Sigmoid colon (tissue), 7 donors: ENCODE measurements at places on chromosomes 3 and 15. TPM values are rescaled to one million over a fixed set of nuclear protein-coding genes. Genes with fewer than 3 reads are reported as not detected.

DNA sequence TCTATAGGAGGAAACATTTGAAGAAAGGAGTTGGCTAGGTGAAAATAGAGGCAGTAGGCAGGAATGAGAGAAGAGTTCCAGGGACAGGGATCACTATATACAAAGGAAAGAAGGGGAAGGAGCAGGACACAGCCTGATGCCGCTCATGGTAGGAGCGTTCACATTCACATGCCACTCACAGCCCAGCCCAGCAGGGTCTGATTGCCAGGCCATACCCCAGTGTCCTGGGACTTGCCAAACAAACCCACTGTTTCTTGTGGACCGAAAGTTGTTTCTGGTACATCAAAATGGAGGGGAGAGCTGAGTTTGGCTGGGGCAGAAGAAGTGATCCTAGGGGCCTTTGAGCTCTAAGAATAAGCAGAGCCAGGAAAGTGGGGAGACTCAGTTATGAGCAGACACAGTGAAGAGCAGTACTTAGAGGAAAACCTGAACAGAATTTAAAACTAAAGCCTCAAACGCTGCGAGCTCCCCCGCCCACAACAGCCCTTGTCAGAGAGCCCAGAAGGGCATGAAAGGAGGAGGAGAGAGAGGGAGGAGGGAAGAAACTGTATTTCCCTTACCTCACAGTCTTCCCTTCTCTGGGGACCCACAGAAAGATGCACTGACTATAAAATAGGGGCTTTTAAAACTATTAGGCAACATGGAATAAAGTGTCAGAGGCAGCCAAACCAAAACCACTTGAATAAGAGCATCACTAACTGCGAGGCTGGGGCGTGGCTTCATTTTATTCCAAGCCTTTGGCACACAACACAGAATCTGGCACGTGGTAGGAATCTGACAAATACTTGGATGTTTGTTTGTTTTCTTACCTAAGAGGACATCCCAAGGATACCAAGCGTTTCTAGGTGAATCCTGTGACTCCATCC is 129.0 kb downstream of the RPL22L1 start:
- peak; percentile 88 for DNase-seq

DNA sequence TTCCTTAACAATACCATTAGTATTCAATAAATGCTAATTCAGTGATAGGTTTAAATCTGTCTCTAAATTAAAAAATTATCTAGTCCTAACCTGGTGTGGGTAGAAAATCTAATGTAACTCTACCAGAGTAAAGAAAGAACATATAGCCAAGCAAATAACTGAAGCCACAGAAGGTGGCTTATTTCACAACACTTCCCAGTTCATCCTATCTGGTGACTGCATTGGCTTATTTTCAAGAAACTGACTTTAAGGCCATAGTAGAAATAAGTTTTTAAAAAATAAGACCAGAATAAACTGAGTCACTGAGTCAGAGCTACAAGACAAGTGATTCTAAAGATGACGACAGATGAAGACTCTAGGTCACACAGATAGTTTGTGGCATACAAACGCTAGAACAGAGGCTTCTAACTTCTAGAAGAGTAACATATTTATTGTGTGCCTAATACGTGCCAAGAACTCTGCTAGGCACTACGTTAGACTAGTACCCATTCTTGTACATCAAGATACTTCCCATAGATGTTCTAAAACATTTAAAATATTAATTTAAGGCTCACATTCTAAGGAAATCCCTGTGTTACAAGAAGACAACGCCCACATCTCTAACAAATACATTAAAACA is 25.9 kb downstream of the TMCC1 start:
- DNase-seq: no peak

- no peak for DNase-seq
These were observed 51.8 kb downstream of the SLC12A8 start for GRCh38 chr3:125160606-125161371.

The PLSCR4 gene
- total RNA-seq: 58.8 TPM

GRCh38 chr15:74790080-74790916 is 8.4 kb downstream of the CSK start:
- DNase-seq: peak; percentile 82

The CSTA gene
- not detected for total RNA-seq

DNA sequence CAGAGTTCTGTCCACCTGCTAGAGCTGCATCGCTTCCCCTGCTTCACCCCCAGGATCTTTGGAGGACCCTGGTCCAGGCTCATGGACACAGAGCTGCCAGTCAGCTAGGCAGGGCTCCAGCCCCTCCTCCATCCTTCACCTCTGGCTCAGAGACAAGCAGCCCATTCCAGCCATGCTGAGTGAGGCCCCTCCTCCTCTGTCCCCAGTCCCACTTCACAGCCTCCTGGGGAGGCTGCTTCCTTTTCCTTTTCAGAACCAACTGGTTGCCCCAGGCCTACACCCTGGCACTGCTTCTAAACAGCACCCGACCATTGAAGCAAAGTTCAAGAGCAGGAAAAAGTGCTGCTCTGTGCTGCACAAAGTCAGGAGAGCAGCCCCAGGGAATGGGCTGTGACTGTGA is 22.2 kb downstream of the IQSEC1 start:
- no peak for DNase-seq

The MANF gene
- total RNA-seq: 20.0 TPM

GRCh38 chr3:189369636-189370035 is 197.9 kb downstream of the TPRG1 start:
- DNase-seq: no peak

- DNase-seq: no peak
These were observed 5.2 kb downstream of the CACNA2D3 start for GRCh38 chr3:54127499-54128056.

GRCh38 chr3:155949453-155950217 is 79.2 kb downstream of the GMPS start:
- DNase-seq: no peak

The MME gene
- 4.4 TPM for total RNA-seq

DNA sequence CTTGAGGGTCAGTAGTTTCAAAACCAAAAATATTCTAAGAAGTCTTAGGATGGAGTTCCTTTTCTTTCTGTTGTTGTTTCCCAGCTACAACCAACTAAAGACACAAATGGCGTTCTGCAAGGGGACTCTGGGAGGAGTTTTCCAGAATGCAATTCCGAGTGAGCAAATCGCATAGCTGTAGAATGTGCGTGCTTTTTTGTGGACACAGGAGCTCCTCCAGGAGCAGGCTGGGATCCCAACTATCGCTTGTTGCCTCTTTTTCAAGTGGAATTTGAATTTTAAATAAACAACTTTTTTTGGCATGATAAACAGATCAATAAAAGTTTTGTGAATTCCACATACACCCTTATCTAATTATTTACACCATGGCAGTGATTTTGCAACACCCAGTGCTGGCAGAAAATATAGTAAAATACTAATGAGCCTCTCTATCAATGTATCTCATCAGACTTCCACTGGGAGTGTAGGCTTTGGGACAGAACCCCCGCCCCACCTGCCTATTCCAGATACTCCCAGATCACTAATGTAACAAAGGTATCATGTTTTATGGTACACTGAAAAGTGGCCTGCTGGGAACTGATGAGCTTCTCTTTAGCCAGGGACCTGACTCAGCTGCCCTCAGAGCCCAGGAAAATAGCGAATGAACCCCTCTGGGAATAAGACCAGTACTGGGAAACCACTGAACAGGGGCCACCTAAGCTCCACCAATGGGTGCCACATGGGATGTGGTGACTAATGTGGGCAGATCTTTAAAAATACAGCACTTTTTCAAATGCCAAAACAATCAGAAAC is 66.4 kb downstream of the LMCD1 start:
- DNase-seq: no peak

The SAMMSON gene
- total RNA-seq: not detected

- DNase-seq: no peak
These were observed 357.7 kb downstream of the MFSD1 start for GRCh38 chr3:159159546-159159945.

DNA sequence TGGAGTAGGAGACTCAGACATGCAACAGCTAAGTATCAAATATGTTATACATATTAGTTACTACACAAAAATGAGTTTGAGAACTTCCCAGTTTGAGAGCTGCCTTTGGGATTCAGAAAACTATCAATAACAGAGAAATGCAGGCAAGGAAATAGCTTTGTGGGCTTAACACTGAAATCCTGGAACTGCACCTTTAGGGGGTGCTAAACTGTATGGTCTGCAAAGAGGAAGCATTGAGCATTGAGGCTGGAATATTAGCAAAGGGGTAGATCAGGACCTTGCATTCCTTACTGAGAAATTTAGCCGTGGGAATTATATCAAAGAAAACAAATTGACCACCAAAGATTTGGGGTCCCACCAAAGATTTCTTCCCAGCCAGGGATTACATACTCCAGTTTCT is 580.0 kb downstream of the ZNF385D start:
- DNase-seq: no peak

DNA sequence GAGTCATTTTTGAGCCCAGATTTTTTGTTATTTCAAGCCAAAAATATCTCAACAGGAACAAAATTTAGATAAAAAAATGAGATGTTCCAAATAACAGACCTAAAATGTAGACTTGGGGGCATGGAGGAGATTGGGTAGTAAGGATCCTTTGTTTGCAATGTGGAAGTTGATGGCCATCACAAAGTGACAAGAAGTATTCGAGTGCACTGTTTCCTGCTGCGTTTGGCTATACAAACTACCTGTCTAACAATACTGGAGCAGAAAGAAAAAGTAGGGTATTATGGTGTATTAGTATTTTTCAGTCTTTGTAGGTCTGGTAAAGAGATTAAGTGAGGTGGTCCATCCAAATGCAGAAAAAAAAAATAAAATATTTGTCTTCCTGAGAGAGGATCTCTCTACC is 284.2 kb downstream of the C3orf38 start:
- no peak for DNase-seq

The EFCAB12 gene
- total RNA-seq: not detected

GRCh38 chr3:158569794-158570193 is 1.2 kb upstream of the MLF1 start:
- DNase-seq: no peak

The ZNF717 gene
- 13.6 TPM for total RNA-seq

- DNase-seq: no peak
These were observed 223.3 kb downstream of the EPHB1 start for GRCh38 chr3:135018149-135018923.

GRCh38 chr3:191197761-191198306 is 1.2 kb upstream of the OSTN start:
- DNase-seq: no peak

The AZI2 gene
- total RNA-seq: 54.0 TPM

GRCh38 chr15:70286113-70286806 is 188.5 kb upstream of the TLE3 start:
- DNase-seq: no peak

The DUOXA2 gene
- not detected for total RNA-seq
